ENCODE measurements at places on chromosomes 13 and 19.

DNA sequence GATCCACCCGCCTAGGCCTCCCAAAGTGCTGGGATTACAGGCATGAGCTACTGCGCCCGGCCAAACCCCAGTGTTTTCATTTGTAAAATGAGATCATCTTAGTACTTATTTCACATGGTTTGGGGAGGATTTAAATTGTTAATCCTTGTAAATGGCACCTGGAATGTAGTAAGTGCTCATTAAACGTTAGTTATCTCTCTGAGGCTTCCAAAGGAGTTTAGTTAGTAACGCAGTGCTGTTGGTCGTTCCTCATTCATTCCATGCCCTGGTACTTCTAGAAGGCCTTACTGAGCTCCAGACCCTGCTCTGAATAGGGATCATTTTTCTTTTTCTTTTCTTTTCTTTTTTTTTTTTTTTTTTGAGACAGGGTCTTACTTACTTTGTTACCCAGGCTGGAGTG, 5.2 kb downstream of the CPT1C start:
- no peak for DNase-seq

- no peak for DNase-seq
These were observed 16.9 kb downstream of the SLC25A30 start for GRCh38 chr13:45401314-45401713.

DNA sequence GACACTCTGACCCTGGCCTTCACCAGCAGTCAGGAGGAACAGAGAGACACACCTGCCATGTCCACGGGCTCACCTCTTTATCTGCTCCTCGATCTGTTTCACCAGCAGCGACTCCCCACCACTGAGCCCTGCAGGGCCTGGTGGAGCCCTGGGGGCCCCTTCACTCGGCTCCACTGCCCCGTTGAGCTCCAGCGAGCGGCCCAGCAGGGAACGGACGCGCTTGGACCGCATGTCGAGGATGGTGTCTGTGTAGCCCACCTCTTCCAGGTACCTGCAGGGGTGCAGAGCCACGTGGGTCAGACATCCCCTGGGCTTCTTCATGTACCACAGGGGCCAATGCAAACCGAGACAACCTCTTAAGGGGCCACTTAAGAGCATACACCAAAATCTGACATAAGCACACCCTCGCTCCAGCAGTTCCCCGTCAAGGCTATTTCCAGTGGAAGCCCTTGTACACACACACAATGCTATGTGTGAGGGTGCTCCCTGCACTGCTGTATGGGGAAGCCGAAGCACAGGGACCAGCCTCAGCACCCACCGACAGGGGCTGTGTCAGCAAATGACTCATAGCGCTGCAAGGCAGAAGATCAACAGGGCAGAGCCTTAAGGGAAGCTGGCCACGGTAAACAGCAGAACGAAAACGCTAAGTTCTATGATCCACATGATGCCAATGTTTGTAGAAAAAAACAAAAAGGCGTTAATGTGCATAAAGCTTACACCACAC, 12.7 kb upstream of the FKRP start:
- DNase-seq = no peak

- DNase-seq = no peak
These were observed 70.5 kb downstream of the NHLRC3 start for GRCh38 chr13:39108783-39109182.

- DNase-seq = no peak
These were observed 24.9 kb downstream of the PCID2 start for GRCh38 chr13:113183450-113184129.

DNA sequence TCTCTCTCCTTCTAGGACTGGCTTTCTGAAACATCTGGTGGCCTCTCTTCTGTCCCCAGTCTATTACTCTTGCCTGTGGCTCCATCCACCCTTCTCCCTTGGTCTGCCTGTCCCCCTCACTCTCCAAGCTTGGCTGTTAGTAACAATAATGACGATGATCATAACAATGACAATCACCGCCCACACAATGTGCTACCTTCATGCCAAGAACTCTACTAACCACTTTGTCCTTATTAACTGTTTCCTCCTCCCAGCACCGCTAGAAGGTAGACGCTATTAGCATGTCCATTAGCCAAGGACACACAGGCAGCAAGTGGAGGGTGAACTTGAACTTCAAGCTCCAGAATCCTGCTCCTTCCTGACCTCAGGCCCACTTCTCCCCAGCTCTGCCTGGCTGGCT, 2.7 kb downstream of the GYS1 start:
- DNase-seq = no peak

GRCh38 chr13:32317716-32318465, 2.6 kb downstream of the BRCA2 start:
- no peak for DNase-seq

DNA sequence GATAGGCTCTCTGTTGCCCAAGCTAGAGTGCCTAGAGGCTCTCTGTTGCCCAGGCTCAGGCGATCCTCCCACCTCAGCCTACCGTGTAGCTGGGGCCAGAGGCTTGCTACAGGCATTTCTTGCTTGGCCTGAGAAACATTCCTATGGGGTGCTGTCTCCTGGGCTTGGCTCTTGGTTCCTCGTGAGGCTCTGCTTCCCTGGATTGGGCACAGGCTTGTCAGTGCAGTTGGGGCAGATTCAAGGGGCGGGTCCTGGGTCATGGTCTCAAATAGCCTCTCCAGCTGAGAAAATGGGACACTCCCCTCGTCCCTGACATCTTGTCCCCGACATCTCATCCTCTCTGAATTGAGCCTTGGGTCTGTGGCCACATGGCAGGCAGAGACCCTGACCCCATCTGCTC, 4.9 kb downstream of the TSSK6 start:
- no peak for DNase-seq

DNA sequence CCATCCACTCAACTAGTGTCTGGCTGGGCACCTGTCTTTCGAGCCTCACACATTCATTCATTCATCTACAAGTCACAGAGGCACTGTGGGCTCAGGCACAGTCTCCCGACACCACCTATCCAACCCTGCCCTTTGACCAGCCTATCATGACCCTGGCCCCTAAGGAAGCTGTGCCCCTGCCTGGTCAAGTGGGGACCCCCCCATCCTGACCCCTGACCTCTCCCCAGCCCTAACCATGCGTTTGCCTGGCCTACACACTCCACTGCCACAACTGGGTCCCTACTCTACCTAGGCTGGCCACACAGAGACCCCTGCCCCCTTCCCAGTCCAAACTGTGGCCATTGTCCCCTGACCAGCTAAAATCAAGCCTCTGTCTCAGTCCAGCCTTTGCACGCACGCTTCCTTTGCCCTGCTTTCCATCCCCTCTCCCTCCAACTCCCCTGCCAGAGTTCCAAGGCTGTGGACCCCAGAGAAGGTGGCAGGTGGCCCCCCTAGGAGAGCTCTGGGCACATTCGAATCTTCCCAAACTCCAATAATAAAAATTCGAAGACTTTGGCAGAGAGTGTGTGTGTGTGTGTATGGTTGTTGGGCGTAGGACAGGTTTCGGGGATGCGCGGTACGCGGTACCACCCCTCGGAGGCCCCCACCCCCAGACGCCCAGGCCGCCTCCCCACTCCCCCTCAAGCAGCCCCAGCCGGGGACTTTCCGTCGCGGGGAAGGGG, 404 bp upstream of the IL27RA start:
- no peak for DNase-seq

GRCh38 chr13:39768962-39769361, 113.5 kb downstream of the COG6 start:
- no peak for DNase-seq

GRCh38 chr13:27489456-27489855, 39.1 kb upstream of the MTIF3 start:
- DNase-seq = no peak

GRCh38 chr19:31312009-31312676, 37.1 kb downstream of the TSHZ3 start:
- DNase-seq = no peak

- DNase-seq = no peak
These were observed 41.2 kb downstream of the STK24 start for GRCh38 chr13:98535501-98536354.

DNA sequence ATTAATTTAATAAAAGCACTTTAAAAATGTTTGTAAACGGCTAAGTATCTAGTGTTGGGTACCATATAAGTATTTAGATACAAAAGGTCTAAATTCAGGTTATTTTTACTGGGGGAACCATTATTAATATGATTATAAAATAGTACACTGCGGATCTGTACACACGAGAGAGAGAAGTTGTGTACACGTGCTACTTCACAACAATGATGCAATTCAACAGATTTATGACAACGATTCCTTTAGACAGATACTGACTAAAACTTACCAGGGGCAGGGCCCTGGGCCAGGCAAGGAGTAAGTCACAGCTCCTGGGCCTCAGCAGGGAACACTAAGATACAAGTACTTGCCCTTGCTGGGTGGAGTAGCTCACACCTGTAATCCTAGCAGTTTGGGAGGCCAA, 29.1 kb upstream of the TPTE2 start:
- DNase-seq = no peak

DNA sequence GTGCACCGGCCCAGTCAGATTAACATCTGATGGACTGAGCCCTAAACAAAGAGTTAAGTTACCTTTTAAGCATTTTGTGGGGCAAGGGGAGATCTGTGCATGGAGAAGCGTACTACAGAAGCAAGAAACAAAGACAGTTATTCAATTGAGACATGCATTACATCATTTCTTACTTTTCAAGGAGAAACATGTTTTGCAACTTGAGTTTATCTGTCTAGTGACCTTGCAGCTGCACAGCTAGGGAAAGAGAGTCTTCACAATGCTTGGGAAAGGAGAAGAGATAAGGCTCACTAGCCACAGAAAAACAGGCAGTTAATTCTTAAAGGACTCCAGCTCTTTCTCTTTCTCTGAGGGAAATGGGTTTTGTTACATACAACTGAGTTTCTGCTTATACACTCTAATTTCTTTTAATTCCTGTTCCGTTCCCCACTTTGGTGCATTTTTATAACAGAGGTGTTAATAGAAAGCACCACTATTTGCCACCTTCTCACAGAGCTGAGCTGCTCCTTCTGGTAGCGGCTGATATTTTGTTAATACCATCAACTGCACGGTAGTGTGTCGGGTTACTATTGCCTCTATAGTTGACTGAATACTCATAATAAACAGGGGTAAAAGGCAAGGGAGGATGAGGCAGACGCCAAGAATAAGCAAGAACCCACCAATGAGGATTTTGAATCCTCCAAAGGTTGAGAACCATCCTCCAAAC, 55.9 kb downstream of the ZNF431 start:
- DNase-seq = no peak

DNA sequence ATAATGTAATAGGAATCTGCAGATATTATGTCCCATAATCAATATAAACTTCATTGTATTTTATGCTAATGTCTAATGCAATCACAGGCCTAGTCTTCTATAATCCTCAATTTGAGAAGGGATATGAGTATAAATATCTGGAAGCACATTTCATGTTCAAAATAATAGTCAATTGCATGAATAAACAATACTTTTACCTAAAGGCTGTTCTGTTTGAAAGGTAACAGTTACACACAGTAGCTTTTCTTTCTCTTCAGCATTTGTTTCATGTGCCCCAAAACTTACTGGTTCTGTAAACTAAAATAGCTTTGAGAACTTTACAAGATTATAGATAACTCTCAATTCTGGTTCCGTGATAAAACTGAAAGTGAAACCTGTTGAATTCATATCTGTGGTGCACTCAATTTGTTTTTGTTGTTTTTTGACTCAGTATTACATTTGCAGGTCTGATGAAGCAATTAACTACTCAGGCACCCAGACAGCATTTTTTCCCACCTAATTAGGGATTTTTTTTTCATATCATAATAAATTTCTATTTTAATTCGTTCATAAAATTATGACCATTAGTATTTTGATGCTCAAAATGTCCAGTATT, 1193.8 kb downstream of the SLITRK1 start:
- no peak for DNase-seq

DNA sequence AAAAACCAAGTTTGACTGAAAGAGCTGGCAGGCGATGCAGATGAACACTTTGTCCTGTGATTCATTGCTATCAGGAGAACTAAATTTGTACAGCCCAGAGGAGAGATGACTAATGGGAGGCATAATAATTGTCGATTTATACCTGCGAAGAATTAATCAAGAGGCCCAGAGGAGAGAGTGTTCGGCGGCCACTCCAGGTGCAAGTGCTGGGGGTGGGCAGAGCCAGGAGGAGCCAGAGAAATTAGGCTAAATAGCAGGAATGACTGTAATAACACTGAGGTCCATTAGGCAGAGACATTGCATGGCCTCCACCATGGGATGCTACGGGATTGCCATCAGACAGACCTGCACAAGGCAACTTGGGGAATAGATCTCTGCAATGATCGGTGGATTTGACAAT, 107.7 kb upstream of the UQCRFS1 start:
- DNase-seq = no peak

All from activated CD4-positive, alpha-beta T cell treated with anti-CD3 and anti-CD28 coated beads for 1 hour (primary cell).